ENCODE measurements at places on chromosomes 6 and 20. TPM values are rescaled to one million over a fixed set of nuclear protein-coding genes. Genes with fewer than 3 reads are reported as not detected.

Gene LY6G6F
- not detected for total RNA-seq

Gene ABHD12
- 30.2 TPM for total RNA-seq

Gene LPA
- total RNA-seq = not detected

- no peak for DNase-seq
These were observed 1.9 kb upstream of the TRIM38 start for GRCh38 chr6:25960734-25961133.

GRCh38 chr6:141464490-141464889 is 668.2 kb upstream of the GJE1 start:
- no peak for DNase-seq

- DNase-seq = no peak
These were observed 192.5 kb downstream of the PTPRK start for GRCh38 chr6:128327890-128328289.
